Activated T-cell treated with anti-CD3 and anti-CD28 coated beads, Interleukin-2, amount 50 U/mL, for 4 hours (primary cell): ENCODE measurements at places on chromosomes 11 and 22. TPM values are rescaled to one million over a fixed set of nuclear protein-coding genes. Genes with fewer than 3 reads are reported as not detected.

GRCh38 chr11:80054582-80055165 is 613.8 kb upstream of the TENM4 start:
- no peak for DNase-seq

Gene RASL10A
- total RNA-seq = 0.56 TPM

Gene SHANK3
- 0.05 TPM for total RNA-seq

DNA sequence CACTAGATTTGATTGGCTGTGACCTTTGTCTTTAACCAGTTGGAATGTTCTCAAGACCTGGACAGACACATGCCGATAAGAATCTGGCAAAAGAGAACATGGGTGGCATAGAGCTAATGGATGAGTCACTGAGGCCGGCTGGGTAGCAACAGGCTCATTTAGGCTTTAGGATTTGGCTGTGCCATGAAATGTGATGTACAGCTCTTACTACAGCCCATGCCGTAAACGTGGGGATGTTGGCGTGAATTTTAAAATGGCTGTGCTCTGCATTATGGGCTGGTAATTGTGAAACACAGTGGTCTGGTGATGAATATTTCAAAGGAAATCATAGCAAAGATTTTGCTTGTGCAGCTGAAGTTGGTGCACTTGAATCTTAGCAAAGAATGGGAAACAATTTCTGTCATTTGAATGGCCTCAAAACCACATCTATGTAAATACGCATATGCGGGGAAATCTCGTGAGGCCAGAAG is 332.4 kb downstream of the TBC1D22A start:
- DNase-seq = no peak

DNA sequence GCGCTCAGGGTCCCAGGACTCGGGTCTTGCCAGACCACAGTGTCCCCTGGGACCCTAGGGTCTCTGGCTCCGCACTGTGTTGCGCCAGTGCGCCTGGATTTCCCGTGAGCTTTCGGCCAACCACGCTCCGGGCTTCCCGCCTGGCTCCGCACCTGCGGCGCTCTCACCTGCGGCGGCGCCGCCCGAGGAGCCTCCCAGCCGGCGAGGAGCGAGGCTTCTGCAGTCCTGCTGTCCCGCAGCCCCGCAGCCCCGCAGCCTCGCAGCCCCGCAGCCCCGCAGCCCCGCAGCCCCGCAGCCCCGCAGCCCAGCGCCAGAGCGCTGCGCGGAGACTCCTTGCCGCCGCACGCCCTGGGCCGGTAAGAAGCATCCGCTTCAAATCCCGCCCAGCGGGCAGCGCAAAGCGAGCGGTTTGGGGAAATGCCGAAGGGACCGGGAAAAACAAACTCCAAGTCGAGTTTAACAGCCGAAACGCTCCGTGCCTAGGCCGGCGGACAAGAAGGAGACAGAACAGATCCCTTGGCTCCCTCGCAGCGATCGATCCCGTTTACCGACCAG is 939 bp downstream of the ALX4 start:
- no peak for DNase-seq

Gene CAVIN3
- total RNA-seq = 8.6 TPM

DNA sequence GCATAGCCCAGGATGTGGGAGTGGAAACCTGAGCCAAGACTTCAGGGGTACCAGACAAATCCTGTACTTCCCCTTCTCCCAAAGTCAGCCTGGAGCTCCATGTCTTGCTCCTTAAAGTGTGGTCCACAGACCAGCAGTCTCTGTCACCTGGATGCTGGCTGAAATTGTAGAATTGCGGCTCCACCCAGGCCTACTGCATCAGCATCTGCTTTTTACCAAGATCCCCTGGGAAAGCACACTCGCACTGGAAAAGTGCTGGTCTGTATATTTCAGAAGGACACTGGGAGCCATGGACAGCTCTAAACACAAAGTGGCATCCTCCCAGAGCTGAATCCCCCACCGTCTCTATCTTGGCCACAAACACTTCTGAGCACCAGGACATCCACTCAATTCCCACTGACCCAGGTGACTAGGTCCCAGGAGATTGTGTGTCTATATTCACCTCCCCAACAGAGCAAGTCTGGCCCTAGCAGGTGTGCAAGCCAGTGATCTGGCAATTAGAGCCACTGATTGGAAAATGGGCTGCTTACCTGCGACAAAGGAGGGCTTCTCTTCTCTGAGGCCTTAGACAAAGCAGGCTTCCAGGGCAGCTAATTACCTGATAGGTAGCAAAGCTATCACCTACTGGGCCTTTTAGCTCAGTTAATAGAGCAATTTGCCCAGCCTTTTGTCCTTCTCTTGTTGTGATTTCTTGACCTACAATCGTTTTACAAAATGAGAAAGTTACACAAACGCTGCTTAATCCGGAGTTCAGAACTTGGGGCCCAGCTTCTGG is 443.3 kb downstream of the MN1 start:
- DNase-seq = no peak

GRCh38 chr22:45248832-45249561 is 8.3 kb upstream of the KIAA0930 start:
- no peak for DNase-seq

GRCh38 chr11:60783141-60783484 is 2.0 kb upstream of the MS4A10 start:
- no peak for DNase-seq

Gene SIAE
- total RNA-seq = 1.2 TPM
